ENCODE measurements at places on chromosomes 5 and 9.
A peak's percentile ranks its signal among the peaks of the same experiment; 100 is the strongest.

DNA sequence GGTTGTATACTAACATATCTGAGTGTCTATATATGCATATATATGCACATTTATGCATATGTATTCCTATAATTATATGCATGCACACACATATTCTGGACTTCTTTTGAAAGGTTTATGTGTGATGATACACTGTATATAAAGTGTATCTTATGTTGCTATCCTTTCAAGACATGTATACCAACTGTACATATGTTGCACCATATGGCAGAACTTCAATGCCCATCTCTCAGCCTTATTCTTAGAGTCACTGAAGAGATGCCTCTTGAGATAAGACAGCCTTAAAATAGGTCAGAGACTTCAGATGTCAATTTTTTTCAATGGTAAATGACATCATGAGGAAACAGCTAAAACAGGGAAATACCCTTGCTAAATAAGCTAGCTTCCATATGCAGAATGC, 461.4 kb downstream of the SPATA31D1 start:
- no peak for DNase-seq

- DNase-seq, result no peak
These were observed 451.3 kb upstream of the KLF4 start for GRCh38 chr9:107940616-107941595.

DNA sequence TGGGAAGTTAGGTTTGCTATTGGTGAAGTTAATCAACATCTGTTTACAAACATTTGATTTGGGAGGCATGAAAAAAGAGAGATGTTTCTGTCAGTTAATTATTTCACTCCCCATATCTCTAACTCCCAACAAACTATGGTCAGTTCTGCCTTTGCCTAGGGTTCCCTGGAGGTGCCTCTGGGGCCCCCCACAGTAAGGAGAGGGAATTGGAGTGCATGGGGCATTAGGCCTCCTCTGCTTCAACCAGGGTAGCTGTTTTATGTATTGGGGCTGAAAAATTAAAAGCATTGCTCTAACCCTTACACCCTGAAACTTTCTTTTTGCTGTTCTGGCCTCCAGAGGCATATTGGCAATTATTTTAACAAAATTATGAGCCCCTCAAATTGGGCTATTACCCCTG, 32.3 kb downstream of the RUSC2 start:
- no peak for DNase-seq

GRCh38 chr5:128825826-128826225, 139.5 kb upstream of the SLC27A6 start:
- peak; percentile 56 for DNase-seq

- no peak for DNase-seq
These were observed 79.8 kb downstream of the MRPL36 start for GRCh38 chr5:1719860-1720259.

- DNase-seq, result no peak
These were observed 24.7 kb upstream of the ASPN start for GRCh38 chr9:92507005-92507404.
